Fibroblast of skin of right biceps (primary cell): ENCODE measurements at places on chromosomes 7 and 10.

- DNase-seq: no peak
These were observed 2.6 kb downstream of the PLEKHS1 start for GRCh38 chr10:113754125-113754524.

DNA sequence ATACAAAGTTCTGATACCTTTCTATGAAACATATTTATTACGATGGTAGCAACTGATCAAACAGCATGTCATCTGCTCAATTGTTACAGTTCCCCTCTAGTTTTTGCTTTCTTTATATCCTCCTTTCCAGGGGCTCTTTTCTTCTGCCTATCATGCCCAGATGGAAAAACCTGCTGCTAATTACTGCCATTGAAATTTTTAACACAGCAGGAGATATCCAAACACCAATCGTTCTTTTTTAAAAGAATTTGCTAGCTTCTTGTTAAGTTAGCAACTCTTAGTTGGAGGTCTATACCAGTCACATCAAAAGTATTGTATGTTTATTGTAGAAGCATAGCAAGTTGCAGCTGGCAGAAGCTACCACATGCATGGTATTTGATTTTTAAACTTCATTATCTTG lies 768.5 kb downstream of the NXPH1 start:
- DNase-seq: no peak

- peak; percentile 7 for DNase-seq
These were observed 10.7 kb downstream of the ATOH7 start for GRCh38 chr10:68221196-68221595.

DNA sequence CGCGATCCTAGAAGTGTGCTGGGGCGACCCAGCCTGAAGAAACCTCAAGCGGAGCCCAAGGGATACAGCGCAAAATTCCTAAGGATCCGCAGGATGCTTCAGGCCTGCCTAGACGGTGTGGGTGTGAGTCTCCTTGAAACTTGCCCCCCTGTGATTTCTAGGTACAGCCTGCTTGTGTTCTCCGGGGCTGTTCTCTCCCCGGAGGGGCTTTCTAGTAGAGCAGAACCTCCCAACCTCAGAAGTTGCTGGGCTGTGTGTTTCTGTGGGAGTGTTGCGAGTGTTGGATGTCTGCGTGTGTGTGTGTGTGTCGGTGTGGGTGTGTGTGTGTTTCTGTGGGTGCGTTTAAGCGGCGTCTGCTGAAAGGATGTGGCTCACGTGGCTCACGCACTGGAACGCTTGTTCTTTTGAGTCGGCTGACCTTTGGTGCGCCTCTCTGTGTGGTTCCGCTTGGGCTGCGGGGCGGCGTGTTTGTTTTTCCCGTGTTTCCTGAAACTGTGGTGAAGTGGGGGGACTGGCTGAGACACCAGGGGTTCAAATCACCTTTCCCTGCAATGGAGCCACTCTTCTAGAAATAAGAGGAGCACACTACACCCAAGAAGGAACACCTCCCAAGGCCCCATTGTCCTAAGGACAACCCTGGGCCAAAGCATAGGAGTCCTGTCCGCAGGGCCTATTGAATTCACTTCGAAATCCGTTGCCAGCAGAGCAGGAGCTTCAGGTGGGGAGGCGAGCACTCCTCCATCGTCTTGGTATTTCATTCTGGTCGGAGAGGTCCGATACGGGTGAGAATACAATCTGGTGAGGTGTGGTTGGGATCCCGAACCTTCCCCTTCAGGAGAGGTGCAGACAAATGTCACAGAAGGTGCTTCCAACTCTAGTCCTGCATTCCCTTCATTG lies 25.1 kb upstream of the ZNF273 start:
- DNase-seq: no peak

GRCh38 chr10:132130286-132131265 lies 56.2 kb upstream of the DPYSL4 start:
- no peak for DNase-seq

GRCh38 chr7:128307061-128307460 lies 36.6 kb downstream of the RBM28 start:
- no peak for DNase-seq

DNA sequence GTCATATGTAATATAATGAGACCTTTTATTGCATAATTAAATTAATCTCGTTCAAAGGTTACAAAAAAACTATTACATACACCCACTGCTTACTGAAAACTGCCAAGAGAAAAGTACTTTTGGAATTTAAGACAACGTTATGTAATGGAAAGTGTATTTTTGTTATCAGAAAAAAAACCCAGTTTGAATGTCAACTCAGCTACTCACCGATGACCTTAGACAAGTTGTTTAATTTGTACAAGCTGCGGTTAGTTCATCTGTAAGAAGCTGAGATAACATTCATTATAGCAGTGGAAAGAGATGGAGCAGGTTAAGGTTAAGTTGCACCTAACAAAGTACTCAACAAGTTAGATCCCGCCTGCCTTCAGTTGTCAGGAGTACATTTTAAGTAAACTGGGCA lies 1.1 kb downstream of the PSMA2 start:
- DNase-seq: no peak
